Endothelial cell of umbilical vein (primary cell): ENCODE measurements at places on chromosomes 1 and 21. TPM values are rescaled to one million over a fixed set of nuclear protein-coding genes. Genes with fewer than 3 reads are reported as not detected.

RUNX1 gene
- polyA plus RNA-seq: 4.6 and 5.1 TPM in 2 replicates

FMO4 gene
- polyA plus RNA-seq: 0.24 and 0.25 TPM in 2 replicates

NPHS2 gene
- not detected in 2 replicates for polyA plus RNA-seq

ZNF678 gene
- 2.0 and 2.1 TPM in 2 replicates for polyA plus RNA-seq

CTNNBIP1 gene
- 23.1 and 26.6 TPM in 2 replicates for polyA plus RNA-seq

EVA1C gene
- 22.8 and 29.8 TPM in 2 replicates for polyA plus RNA-seq

APCS gene
- not detected in 2 replicates for polyA plus RNA-seq

OR2L13 gene
- not detected in 2 replicates for polyA plus RNA-seq

FAM72B gene
- 1.9 and 2.6 TPM in 2 replicates for polyA plus RNA-seq

DNA sequence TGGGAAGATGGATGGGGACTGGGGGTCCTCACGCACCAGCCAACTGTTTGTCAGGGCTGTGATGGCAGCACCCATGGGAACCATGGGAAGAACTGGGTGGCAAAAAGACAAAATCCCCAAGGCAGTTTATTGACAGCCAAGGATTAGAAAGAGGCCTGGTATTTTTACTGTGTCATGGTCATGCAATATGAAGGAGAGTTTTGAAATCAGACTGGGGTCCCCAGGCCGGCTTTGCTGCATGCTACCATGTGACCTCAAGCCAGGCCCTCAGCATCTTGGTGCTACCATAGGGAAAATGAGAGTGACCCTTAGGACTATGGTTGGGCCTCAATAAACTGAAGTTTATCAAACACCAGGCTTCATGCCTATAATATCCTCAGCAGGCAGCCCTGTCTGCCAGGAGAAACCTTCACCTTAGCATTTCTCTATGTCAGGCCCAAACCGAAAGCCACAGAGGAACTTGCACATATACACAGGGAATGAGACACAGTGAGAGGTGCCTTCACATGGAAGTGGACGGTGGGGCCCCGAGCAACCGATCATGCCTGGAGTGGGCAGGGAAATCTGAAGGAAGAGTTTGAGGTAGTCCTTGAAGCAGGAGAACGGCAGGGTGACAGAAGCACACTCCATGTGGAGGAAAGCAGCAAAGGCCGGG, 203.2 kb downstream of the HIVEP3 start:
- H3K27ac ChIP-seq: no peak overlapping the region
- DNase-seq: no peak
- H3K27me3 ChIP-seq: no peaks in the 10 kb centered on the region

- DNase-seq: no peak
- H3K4me3 ChIP-seq: no peak overlapping the region
- H3K27me3 ChIP-seq: peaks cover 3% of the 10 kb centered on the region
- no peaks in the 10 kb centered on the region for H3K4me1 ChIP-seq
Measured at GRCh38 chr1:10848109-10848684, 51.8 kb upstream of the CASZ1 start.

DNA sequence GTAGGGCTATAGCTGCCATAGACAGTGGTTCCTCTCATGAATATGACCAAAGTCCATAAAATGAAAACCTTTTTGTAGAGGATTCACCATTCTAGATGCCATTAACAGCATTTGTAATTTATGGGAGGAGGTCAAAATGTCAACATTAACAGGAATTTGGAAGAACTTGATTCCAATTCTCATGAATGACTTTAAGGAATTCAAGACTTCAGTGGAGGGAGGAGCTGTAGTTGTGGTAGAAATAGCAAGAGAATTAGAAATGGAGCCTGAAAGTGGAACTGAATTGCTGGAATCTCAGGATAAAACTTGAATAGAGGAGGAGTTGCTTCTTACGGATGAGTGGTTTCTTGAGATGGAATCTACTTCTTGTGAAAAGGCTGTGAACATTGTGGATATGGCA, 65.4 kb upstream of the ESRRG start:
- no peaks in the 10 kb centered on the region for H3K36me3 ChIP-seq
- no peak overlapping the region for H3K4me3 ChIP-seq
- H3K4me1 ChIP-seq: no peaks in the 10 kb centered on the region
- DNase-seq: no peak
- H3K27me3 ChIP-seq: no peaks in the 10 kb centered on the region
- no peak overlapping the region for H3K27ac ChIP-seq

- no peak overlapping the region for H3K27ac ChIP-seq
- H3K4me1 ChIP-seq: peaks cover 14% of the 10 kb centered on the region
- no peaks in the 10 kb centered on the region for H3K36me3 ChIP-seq
- no peak for DNase-seq
- H3K27me3 ChIP-seq: no peaks in the 10 kb centered on the region
Measured at GRCh38 chr21:37427221-37427620, 60.6 kb downstream of the DYRK1A start.

GRCh38 chr1:210448297-210448892, 119.7 kb downstream of the HHAT start:
- no peaks in the 10 kb centered on the region for H3K36me3 ChIP-seq
- H3K4me1 ChIP-seq: no peaks in the 10 kb centered on the region
- H3K4me3 ChIP-seq: no peak overlapping the region
- peaks cover 3% of the 10 kb centered on the region for H3K27me3 ChIP-seq
- peak; percentile 62 for DNase-seq

DNA sequence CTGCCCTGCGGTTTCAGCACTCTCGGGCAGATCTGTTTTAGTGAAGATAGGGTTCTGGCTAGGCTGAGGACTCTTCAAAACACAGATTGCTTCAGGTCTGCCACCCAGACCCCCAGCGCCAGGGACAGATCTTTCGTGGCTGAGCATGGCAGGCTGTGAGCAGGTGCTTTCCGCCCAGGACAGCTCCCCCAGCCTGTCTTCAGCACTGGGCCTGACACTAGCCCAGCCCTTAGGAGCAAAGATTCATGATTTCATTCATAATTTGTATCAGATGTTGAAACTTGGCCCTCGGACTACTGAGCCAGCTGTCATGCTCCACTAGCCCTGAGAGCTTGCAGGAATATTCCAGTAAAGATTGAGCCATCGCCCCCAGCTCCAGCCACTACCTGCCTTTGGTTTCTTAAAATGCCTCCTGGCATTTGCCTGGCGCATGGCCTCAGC, 5.9 kb downstream of the ADPRS start:
- H3K4me1 ChIP-seq: peaks cover 4% of the 10 kb centered on the region
- H3K27ac ChIP-seq: no peak overlapping the region
- no peak overlapping the region for H3K4me3 ChIP-seq
- H3K27me3 ChIP-seq: no peaks in the 10 kb centered on the region

- H3K4me3 ChIP-seq: no peak overlapping the region
- H3K27me3 ChIP-seq: no peaks in the 10 kb centered on the region
- no peaks in the 10 kb centered on the region for H3K4me1 ChIP-seq
Measured at GRCh38 chr1:208039536-208040332, 128.8 kb upstream of the CD34 start.

- no peaks in the 10 kb centered on the region for H3K36me3 ChIP-seq
- no peak overlapping the region for H3K27ac ChIP-seq
Measured at GRCh38 chr1:230588323-230588746, 53.9 kb upstream of the COG2 start.

- H3K4me3 ChIP-seq: no peak overlapping the region
- H3K36me3 ChIP-seq: no peaks in the 10 kb centered on the region
- peak overlapping the region; percentile 55 for H3K27ac ChIP-seq
- no peaks in the 10 kb centered on the region for H3K27me3 ChIP-seq
- DNase-seq: peak; percentile 78
Measured at GRCh38 chr1:116847688-116848531, 61.8 kb upstream of the PTGFRN start.

- no peak overlapping the region for H3K27ac ChIP-seq
- H3K4me1 ChIP-seq: no peaks in the 10 kb centered on the region
- no peaks in the 10 kb centered on the region for H3K36me3 ChIP-seq
- no peak overlapping the region for H3K4me3 ChIP-seq
- no peaks in the 10 kb centered on the region for H3K27me3 ChIP-seq
Measured at GRCh38 chr1:29497395-29498125, 261.2 kb downstream of the PTPRU start.

GRCh38 chr1:179612361-179612760, 20.7 kb downstream of the TDRD5 start:
- no peak overlapping the region for H3K4me3 ChIP-seq
- H3K27me3 ChIP-seq: peaks cover 5% of the 10 kb centered on the region
- no peak overlapping the region for H3K27ac ChIP-seq
- H3K4me1 ChIP-seq: no peaks in the 10 kb centered on the region

- H3K4me3 ChIP-seq: no peak overlapping the region
- DNase-seq: no peak
- H3K4me1 ChIP-seq: no peaks in the 10 kb centered on the region
- no peak overlapping the region for H3K27ac ChIP-seq
- no peaks in the 10 kb centered on the region for H3K36me3 ChIP-seq
Measured at GRCh38 chr1:147336291-147336690, 93.8 kb downstream of the CHD1L start.

DNA sequence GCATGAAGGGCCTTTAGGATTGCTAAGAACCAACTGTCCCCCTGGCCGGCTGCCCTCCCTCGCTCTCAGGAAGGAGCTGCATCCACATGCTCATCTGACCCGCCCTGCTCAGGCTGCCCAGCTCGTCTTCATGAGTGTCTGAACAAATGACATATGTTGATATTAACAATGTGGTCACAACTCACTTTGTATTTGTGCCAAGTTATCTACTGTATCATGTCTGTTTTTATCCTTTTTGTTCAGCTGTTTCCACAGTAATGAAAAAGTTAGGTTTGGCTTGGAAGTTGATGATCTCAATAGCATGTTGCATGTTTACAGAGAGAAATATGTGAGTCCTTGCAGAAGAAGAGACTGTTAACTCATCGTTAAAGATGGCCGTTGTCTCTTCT, 75.1 kb downstream of the PHTF1 start:
- peaks cover 23% of the 10 kb centered on the region for H3K4me1 ChIP-seq
- no peak overlapping the region for H3K4me3 ChIP-seq
- peak overlapping the region; percentile 75 for H3K27ac ChIP-seq
- H3K36me3 ChIP-seq: peaks cover 2% of the 10 kb centered on the region
- DNase-seq: peak; percentile 89
- no peaks in the 10 kb centered on the region for H3K27me3 ChIP-seq

DNA sequence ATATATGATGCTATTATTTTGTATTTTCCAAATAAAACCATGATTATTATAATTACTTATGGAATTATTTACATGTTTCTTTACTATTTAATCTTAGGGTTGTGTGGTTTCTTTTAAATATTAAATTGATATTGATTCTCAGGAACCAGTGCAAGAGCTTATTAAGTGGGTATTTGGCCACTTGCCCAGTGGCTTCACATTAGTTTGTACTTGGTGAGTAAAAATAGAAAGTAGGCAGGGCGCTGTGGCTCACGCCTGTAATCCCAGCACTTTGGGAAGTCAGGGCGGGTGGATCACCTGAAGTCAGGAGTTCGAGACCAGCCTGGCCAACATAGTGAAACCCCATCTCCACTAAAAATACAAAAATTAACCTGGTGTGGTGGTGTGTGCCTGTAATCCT, 497.1 kb downstream of the PTPRC start:
- no peaks in the 10 kb centered on the region for H3K27me3 ChIP-seq
- DNase-seq: no peak
- H3K36me3 ChIP-seq: no peaks in the 10 kb centered on the region
- no peak overlapping the region for H3K27ac ChIP-seq

GRCh38 chr1:45380125-45380524, 39.9 kb upstream of the MUTYH start:
- no peak overlapping the region for H3K4me3 ChIP-seq
- H3K27me3 ChIP-seq: no peaks in the 10 kb centered on the region
- no peak for DNase-seq
- H3K4me1 ChIP-seq: no peaks in the 10 kb centered on the region
- H3K27ac ChIP-seq: no peak overlapping the region

DNA sequence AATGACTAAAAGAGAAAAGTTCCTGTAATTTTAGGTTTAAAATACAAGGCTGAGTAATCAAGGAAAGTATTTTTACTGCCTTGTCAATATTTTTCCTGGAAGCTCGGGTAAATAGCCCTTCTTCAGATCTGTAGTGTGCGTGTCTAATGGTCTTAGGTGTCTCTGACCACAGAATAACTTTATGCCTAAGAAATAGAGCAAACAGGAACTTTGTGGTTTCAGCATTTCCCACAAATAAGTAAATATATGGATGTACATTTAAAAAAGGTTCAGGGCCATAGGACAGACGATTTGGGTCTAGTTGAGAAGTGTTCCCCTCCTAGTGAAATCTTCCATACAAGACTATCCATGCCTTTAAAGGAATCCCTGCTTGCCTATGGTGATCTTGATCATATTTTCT, 107.0 kb downstream of the ZC3H11B start:
- no peaks in the 10 kb centered on the region for H3K4me1 ChIP-seq
- DNase-seq: no peak
- no peaks in the 10 kb centered on the region for H3K27me3 ChIP-seq
- no peak overlapping the region for H3K4me3 ChIP-seq
- no peaks in the 10 kb centered on the region for H3K36me3 ChIP-seq

DNA sequence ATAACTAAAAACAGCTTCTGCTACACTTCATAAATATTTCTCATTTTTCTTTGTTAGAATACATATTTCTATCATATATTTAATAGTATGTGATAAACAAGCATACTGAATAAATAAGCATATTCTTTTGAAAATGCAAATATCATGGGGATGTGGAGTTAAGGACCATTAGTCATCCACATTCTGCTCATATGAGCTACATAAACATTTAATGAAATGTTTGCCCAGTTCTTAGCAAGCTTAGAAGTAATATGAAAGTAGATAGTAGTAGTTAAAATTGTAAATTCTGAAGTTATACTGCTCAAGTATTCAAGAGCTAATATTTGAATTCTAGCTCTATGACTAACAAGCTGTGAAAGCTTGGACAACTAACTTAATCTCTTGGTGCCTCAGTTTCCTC, 10.1 kb upstream of the GORAB start:
- H3K4me1 ChIP-seq: no peaks in the 10 kb centered on the region
- H3K27ac ChIP-seq: no peak overlapping the region
- no peaks in the 10 kb centered on the region for H3K27me3 ChIP-seq

DNA sequence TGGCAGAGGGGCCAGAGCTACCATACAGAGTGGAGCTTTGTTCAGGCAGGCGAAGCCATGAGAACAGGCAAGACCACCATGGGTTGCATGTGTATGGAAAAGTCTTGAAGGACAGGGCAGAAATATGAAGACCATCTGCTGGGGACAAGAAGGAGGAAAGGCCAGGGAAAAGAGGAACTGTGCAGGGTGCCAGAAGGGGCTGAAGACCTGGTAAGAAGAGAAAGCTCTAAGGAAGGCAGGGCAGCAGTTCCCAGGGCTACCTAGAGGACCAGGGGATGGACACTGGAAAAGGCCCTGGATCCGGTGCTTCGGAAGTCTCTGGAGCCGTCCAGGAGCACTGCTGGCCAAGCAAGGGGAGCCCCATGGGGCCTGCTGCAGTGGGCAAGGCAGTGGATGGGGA, 43.4 kb downstream of the PKP1 start:
- H3K27ac ChIP-seq: no peak overlapping the region
- H3K4me3 ChIP-seq: no peak overlapping the region
- no peak for DNase-seq
